NCI-H1930 (cell line): ENCODE measurements at places on chromosomes 2 and 18.

DNA sequence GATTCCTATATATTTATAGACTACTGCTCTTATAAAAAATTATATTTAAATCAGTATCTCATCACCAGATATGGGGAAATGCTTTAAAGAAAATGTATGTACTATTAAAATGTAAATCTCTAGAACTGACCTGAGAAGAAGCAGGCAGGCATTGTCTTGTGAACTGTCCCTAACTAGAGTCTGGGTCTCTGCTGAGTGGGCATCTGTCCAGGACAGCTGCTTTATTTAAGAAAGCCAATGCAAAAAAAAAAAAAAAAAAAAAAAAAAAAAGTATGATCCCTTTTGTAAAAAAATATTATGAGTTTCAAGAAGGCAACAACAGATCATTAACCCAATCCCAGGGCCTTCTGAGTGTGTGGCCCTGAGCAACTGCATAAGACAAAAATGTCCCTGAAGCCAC is 66.0 kb downstream of the PAX3 start:
- no peak for DNase-seq

- no peak for DNase-seq
These were observed 82.5 kb downstream of the OSBPL1A start for GRCh38 chr18:24315170-24315569.

- DNase-seq, result no peak
These were observed 38.9 kb upstream of the THOC1 start for GRCh38 chr18:306608-307255.

DNA sequence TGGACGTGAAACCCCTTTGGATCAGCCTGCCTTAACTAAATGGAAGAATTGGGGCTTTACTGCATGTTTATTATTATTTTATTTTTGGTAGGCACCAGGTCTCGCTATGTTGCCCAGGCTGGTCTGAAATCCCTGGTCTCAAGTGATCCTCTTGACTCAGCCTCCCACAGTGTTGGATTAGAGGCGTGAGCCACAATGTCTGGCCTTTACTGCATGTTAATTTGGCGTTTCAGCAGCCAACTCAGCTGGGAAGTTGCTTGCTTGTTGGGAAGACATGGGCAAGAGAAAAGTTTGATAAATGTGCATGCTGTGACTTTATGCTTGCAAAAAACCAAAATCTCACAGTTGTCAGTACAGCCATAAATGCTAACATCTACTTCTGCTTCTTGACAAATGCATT is 105.1 kb downstream of the FMNL2 start:
- no peak for DNase-seq

DNA sequence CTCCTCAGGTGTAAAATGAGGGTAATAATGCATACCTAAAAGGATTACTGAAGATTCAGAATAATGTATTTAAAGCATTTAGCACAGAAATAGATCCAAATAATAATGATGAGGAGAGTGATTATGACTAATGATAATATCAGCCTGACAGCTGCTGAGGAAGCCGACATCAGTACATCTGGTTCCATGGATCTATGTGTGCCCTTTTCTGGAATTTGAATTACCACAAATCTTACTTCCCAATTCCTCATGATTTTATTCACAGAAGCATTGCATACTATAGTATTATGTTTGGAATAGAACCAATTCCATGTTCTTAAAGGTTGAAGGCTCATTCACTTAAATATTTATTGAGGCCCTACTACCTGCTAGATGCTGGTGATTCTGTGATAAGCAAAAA is 248.9 kb upstream of the THUMPD2 start:
- no peak for DNase-seq

GRCh38 chr2:10224734-10225133 is 78.0 kb upstream of the HPCAL1 start:
- no peak for DNase-seq

- no peak for DNase-seq
These were observed 120.4 kb downstream of the ACKR3 start for GRCh38 chr2:236689981-236690380.

GRCh38 chr18:36160959-36161371 is 26.3 kb upstream of the MOCOS start:
- DNase-seq, result no peak

DNA sequence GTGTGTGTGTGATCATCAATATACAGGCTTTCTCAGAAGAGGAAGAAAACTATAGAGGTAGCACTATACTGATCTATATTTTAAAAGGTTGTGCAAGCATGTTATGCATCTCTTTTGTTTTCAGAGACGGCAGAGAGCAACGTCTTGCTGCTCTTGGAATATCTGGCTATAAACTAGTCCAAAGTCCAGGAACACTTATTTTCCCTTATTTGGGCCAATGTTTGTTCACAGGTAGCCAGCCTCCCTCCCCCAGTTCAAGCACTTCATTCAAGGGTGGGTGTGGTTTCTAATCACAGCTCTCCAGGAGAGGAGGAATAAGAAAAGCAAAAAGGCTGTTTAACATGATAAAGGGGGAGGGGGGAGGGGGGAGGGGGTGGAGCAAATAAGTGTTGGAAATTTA is 4.2 kb downstream of the FZD5 start:
- no peak for DNase-seq

DNA sequence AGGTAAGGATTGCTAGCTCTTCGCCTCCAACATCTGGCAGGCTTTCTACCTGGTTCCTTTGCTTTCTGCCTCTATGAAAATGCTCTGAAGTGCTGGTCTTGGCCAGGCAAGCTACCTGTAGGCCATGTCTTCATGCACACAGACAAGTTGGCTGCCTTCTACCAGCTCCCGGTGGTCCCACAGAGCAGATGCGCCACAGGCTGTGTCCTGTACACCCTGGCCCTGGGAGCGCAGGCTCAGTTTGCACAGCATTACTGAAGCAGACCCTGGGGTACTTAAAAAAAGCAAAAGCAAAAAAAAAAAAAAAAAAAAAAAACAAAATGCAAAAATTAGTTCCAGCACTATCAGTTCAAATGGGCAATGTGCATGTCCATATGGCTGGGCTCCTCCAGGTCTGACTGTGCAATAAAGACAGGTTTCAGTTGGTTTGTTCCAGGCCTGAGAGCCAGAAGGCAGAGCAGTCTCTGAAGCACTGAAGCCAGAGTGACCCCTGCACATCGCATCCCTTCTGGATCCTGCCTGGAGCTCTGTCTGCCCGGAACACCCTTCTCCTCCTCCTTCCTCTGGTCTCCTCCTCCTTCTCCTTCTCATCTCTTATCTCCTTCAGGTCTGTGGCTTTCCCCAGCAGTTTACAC is 288.0 kb upstream of the REV1 start:
- no peak for DNase-seq

DNA sequence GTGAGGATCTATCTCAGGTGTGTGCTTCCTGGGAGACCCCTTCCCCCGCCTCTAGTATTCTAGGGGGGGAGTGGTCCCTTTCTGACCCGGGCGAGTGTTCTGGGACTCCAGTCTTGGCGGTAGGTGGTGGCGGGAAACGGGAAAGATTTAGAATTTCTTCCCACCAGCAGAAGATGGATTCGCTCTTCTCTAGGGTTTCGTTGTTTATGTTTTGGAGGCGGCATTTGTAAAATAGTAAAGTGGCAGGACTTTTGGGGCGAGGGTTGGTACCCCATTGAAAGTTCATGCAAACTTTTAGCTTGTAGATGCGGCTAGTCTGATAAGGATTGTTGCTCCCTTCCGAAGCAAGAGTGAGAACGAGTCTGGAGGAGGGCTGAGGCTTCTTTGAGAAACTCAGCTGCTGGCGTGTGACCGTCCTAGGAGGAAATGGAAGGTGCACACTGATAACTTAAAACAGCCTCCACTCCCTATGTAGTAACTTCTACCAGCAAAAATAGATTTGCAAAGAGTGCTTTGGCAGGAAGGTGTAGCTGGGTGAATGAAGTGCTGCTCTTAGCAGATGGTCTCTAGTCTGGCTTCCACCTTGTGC is 412 bp downstream of the GPD2 start:
- DNase-seq, result no peak

DNA sequence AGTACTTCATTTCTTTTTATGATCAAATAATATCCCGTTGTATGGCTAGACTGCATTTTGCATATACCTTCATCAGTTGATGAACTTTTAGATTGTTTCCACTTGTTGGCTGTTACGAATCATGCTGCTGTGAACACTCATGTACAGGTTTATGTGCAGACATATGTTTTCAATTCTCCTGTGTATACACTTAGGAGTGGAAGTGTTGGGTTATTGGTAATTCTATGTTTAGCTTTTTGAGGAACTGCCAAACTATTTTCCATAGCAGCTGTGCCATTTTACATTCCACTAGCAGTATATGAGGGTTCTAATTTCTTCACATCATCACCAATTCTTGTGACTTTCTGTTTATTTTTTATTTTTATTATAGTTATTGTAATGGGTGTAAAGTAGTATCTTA is 32.1 kb upstream of the LCLAT1 start:
- DNase-seq, result no peak

- no peak for DNase-seq
These were observed 143.2 kb upstream of the TWIST2 start for GRCh38 chr2:238704471-238705225.

DNA sequence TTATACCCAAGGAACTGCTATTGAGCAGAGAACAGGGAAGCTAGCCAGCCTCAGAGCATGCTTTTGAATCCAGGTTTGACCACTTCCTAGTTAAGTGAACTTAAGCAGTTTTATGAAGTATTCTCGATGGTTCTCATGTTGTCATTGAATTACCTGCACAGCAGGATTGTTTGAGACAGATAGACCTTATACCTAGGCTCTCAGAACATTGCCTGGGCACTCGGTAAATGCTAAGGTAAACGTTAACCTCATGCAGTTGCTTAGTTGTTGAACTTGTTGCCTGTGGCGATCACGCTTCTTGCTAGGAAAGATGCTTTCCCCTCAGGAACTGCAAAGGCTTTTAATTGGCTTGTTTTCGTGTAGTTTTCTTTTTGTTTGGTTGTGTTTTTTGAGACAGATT is 34.0 kb upstream of the CHMP1B start:
- DNase-seq, result no peak

- DNase-seq, result no peak
These were observed 49.3 kb upstream of the DNAJC10 start for GRCh38 chr2:182666674-182667314.

- no peak for DNase-seq
These were observed 195.6 kb upstream of the ETAA1 start for GRCh38 chr2:67201521-67201920.

- no peak for DNase-seq
These were observed 800 bp downstream of the VIL1 start for GRCh38 chr2:218419630-218420216.
